Stimulated activated CD4-positive, alpha-beta T cell treated with anti-CD3 and anti-CD28 coated beads, TNF-alpha, amount 100 ng/mL, for 24 hours (primary cell): ENCODE measurements at places on chromosomes 5 and 9.
A peak's percentile ranks its signal among the peaks of the same experiment; 100 is the strongest.

GRCh38 chr9:105911104-105911911, 217.0 kb downstream of the TMEM38B start:
- DNase-seq: no peak

DNA sequence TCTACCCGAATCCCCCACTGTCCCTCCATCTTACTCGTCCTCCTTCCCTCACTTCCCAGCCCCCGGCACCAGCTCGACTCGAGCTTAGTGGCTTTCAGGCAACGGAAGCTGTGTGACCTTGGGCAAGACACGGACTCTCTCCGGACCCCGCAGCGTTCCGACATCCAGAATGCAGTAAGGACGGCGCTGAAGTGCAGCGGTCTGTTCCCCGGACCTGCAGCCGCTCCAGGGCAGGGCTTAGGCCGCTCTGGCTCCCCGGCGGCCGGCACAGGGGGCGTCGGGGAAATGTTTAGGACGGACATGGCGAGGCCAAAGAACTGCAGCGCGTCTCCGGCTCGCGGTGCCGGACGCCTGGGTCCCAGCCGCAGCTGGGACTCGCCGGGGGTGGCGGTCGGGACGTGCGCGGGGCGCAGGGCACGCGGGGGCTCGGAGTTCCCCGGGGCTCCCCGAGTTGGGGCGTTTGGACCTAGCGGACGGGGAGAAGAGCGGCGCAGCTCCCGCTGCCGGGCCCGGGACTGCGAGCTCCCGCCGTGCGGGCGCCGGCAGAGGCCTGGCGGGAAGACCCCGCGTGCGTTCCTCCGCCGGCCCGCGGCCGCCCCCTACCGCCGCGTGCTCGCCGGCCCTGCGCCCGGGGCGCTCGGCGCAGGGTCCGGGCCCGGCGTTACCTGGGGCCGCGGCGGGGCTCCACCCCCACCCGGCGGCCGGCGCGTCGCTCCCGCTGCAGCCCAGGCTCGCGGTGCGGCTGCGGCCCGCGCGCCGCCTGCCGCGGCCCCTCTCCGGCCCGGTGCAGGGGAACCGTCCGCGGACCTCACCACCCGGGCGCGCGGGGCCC, 5.6 kb upstream of the RNF44 start:
- peak; percentile 32 for DNase-seq

- no peak for DNase-seq
Measured at GRCh38 chr9:115202181-115202580, 84.2 kb upstream of the TNC start.

DNA sequence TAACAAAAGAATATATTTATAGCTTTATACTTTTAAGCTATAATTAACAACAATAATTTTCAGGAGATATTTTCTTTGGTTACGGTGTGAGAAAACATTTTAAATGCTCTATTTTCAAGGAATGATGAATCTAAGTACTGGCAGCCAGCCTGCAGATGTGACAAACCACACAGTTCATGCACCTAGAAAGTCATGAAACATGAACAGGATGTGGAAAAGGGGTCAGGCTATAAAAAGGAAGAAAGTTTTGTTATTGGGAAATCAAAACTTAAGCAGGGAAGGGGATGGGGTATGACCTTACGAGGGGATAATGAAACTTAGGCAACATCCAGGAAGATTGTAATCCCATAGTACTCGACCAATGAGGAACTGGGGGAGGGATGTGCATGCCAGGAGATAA, 508.7 kb upstream of the GRAMD2B start:
- no peak for DNase-seq

DNA sequence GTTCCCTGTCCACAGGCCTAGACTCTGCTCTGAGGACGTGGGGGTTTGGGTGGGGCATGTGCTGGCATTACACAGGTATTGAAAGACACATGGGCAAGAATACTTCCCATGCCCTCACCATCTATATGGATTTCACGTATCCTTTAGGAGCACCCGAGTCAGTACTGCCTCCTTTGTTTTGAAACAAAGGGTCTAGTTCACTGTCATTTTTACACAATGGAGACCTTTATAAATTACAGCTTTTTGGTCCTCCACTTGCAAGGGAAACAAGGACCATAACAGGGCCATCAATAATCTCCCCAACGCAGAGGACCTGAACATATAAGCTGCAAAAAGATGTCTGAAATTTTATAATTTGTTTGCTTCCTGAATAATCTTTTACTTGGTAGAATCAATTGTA, 24.9 kb upstream of the CRHBP start:
- DNase-seq: no peak

GRCh38 chr5:58498340-58498942, 7.2 kb downstream of the GAPT start:
- DNase-seq: no peak

- no peak for DNase-seq
Measured at GRCh38 chr5:117590944-117591343, 1016.3 kb upstream of the SEMA6A start.

GRCh38 chr5:122101636-122102285, 23.7 kb upstream of the LOX start:
- no peak for DNase-seq

GRCh38 chr5:140145818-140146522, 20.2 kb downstream of the IGIP start:
- peak; percentile 12 for DNase-seq
